Activated naive CD8-positive, alpha-beta T cell treated with anti-CD3 and anti-CD28 coated beads for 36 hours (primary cell): ENCODE measurements at places on chromosomes 4 and X. TPM values are rescaled to one million over a fixed set of nuclear protein-coding genes. Genes with fewer than 3 reads are reported as not detected.

PPBP gene
- total RNA-seq, result not detected

KCNE5 gene
- 0.42 TPM for total RNA-seq

- DNase-seq, result no peak
Observed at GRCh38 chrX:153405426-153405825, 4.3 kb upstream of the PNMA6E start.

- no peak for DNase-seq
Observed at GRCh38 chrX:128460835-128461234, 408.6 kb upstream of the ACTRT1 start.

- no peak for DNase-seq
Observed at GRCh38 chrX:112247714-112248113, 165.1 kb upstream of the TRPC5 start.
